ENCODE measurements at places on chromosomes 4 and X. TPM values are rescaled to one million over a fixed set of nuclear protein-coding genes. Genes with fewer than 3 reads are reported as not detected.

GRCh38 chr4:80362578-80363181 lies 27.1 kb downstream of the CFAP299 start:
- H3K4me3 ChIP-seq, result no peak overlapping the region
- H3K27ac ChIP-seq, result no peak overlapping the region
- H3K36me3 ChIP-seq, result no peaks in the 10 kb centered on the region
- no peaks in the 10 kb centered on the region for H3K27me3 ChIP-seq

GRCh38 chrX:14015941-14016340 lies 13.8 kb downstream of the GEMIN8 start:
- no peaks in the 10 kb centered on the region for H3K36me3 ChIP-seq
- no peak overlapping the region for H3K27ac ChIP-seq
- no peak overlapping the region for H3K4me3 ChIP-seq
- no peaks in the 10 kb centered on the region for H3K27me3 ChIP-seq

DNA sequence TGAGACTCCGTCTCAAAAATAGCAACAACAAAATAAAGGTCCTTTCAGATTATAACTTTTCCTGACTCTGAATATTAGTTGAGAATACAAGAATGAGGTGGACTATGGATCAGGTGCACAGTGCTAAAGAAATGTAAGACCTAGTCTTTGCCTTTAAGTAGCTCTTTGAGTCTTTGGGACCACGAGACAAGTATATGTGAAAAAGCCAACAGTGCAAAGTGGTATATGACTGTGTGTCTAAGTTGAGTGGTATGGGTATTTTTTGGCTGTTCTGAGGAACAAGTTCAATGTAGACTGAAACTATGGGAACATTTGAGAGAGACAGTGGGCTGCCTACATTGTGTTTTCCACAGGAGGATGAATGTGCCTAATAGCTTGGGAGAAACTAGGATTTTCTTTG lies 2.8 kb downstream of the GAB1 start:
- no peak for DNase-seq
- no peaks in the 10 kb centered on the region for H3K36me3 ChIP-seq
- no peak overlapping the region for H3K4me3 ChIP-seq
- peaks cover 7% of the 10 kb centered on the region for H3K4me1 ChIP-seq

DNA sequence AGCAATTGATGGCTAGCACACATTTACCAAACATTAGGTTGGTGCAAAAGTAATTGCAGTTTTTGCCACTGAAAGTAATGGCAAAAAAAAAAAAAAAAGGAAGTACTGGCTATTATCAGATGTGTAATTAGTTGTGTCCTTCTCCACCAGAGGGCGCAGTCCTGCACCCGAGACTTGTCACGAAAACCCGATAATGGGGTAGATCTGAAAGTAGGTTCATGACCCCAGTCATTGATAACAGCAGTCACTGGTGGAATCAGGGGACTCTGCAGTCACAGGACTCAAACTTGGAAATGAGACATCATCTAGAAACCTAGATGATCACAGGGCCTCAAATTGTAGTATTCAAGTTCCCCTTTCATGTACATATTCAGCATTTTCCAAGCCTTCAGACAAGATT lies 13.1 kb upstream of the ACOT9 start:
- no peaks in the 10 kb centered on the region for H3K4me1 ChIP-seq
- H3K36me3 ChIP-seq, result no peaks in the 10 kb centered on the region
- no peaks in the 10 kb centered on the region for H3K27me3 ChIP-seq
- no peak overlapping the region for H3K27ac ChIP-seq
- peak; percentile 22 for DNase-seq
- H3K4me3 ChIP-seq, result no peak overlapping the region

GRCh38 chr4:2535376-2536192 lies 863 bp upstream of the FAM193A start:
- H3K4me3 ChIP-seq, result peak overlapping the region; percentile 35
- no peak for DNase-seq
- no peaks in the 10 kb centered on the region for H3K36me3 ChIP-seq
- no peaks in the 10 kb centered on the region for H3K4me1 ChIP-seq
- peak overlapping the region; percentile 95 for H3K27ac ChIP-seq
- no peaks in the 10 kb centered on the region for H3K27me3 ChIP-seq

DNA sequence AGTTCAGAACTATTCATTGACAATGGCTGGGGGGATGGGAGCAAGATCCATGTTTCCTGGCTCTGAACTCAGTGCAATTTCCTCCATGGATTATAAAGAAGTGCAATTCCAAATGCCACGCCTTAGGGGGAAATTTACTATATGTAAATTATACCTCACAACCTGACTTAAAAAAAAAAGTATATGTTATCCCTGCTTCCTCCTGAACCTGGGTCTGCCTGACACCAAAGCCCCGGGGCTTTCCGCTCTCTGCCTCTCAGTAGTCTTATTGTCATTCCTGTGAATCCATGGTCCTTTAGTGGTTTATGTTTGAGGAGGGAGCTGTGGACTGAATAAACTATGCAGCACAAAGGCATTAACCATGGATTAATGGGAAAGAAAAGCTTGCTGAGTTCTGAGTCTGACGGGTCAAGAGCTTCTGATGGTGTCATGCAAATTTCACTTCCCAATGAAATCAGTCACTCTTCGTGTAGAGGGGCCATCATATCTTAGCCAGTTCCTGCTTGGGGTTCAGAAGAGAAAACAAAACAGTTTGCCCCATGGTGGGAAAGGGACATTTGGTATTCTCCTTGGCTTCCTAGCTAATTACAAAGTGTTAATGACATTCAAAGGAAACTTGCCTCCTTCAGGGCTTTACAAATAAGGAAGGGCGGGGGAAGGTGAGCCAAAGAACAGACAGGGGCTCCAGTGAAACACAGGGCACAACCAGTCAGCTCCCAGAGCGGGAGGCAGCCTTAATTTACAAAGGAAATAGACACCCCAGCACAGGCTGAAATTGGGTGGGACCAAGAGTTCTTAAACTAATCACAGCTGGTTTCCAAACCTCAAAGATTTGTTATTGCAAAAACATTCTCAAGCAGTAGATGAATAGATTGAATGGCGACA lies 14.3 kb downstream of the FAM9C start:
- H3K27me3 ChIP-seq, result no peaks in the 10 kb centered on the region
- no peak for DNase-seq
- no peaks in the 10 kb centered on the region for H3K4me1 ChIP-seq
- H3K36me3 ChIP-seq, result no peaks in the 10 kb centered on the region

DNA sequence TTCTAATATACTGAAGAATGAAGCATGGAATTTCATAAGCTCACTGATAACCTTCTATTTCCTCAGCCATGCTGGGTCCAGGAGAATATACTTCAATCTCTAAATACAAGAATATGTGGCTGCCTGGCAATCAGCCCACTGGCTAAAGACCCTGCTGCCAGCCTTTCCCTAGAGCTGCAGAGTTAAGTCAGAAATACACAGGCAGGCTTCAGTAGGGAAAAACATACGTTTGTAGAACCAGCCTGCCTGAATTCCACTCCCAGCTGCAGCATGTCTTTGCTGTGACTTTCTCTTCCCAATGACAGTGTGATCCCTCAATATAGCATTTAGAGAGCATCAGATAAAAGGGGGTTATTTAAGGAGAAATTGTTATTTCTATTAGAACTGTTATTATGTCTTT lies 289.1 kb downstream of the PCDH19 start:
- no peak for DNase-seq
- no peaks in the 10 kb centered on the region for H3K4me1 ChIP-seq
- no peak overlapping the region for H3K27ac ChIP-seq
- no peaks in the 10 kb centered on the region for H3K36me3 ChIP-seq
- H3K4me3 ChIP-seq, result no peak overlapping the region
- H3K27me3 ChIP-seq, result peaks cover 4% of the 10 kb centered on the region

GRCh38 chrX:21657318-21658151 lies 595 bp downstream of the KLHL34 start:
- H3K4me1 ChIP-seq, result no peaks in the 10 kb centered on the region
- H3K36me3 ChIP-seq, result no peaks in the 10 kb centered on the region
- H3K4me3 ChIP-seq, result no peak overlapping the region
- no peak overlapping the region for H3K27ac ChIP-seq
- H3K27me3 ChIP-seq, result peaks cover 5% of the 10 kb centered on the region

DNA sequence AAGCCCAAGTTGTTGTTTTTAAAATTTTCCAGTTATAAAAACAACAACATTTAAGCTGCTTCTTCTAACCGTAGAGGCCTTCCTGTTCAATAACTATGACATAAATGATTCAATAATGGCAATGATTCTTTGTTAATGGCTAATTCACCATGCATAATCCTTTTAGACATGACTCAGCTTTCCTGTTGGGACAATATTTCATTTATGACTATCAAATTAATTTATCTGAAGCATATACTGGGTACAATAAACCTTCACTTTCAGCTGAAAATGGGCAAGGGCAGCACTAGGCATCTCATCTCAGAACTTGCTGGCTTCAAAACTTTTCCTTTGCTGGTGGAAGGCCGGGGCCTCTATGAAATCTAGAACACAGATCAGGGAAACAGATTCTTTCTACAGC lies 38.9 kb downstream of the TBC1D9 start:
- no peaks in the 10 kb centered on the region for H3K4me1 ChIP-seq
- no peak overlapping the region for H3K4me3 ChIP-seq
- H3K36me3 ChIP-seq, result no peaks in the 10 kb centered on the region
- H3K27me3 ChIP-seq, result no peaks in the 10 kb centered on the region
- no peak overlapping the region for H3K27ac ChIP-seq

DNA sequence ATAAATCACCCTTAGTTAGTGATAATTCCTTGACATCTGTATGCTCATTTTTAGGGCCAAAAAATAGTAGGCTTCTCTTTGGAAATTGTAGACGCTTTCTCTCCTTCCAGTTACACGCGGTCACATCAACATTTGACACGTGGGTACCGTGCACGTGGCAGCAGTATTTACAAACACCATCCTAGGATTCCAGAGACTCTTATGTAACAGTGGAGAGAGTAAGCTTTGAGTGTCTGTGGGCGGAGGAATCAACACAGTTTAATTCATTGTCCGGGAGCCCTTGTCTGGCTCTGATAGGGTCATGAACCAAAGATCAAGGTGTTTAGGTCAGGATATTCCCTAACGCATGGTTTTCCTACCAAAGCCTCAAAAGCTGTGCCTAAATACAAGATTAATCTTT lies 12.2 kb downstream of the TET2 start:
- no peak overlapping the region for H3K4me3 ChIP-seq
- H3K4me1 ChIP-seq, result no peaks in the 10 kb centered on the region
- no peak overlapping the region for H3K27ac ChIP-seq
- H3K36me3 ChIP-seq, result no peaks in the 10 kb centered on the region

DNA sequence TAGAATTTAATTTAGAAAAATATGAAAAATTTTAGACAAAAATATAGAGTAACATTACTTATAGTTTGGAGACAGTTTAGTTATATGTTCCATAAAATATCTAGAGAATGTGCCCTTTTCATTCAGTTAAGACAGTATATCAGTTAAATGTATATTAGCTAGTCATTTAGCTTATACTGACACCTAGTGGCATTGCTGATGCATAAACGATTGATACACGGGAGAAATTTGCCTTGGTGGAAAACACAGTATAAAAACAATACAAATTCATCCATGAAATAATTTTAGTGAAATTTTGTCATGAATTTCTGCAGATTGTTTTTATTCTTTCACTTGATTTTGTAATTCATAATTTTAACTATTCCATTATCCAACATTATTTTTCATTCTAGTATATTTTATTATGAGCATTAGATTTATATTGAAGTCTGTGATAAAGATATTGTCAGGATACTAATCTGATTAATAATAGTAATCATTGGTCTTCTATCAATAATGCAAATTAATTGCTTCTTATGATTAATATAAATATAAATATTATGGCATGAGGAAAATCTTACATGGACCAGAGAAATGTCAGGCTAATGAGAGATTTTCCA lies 219.0 kb downstream of the TLL1 start:
- no peaks in the 10 kb centered on the region for H3K36me3 ChIP-seq
- H3K4me1 ChIP-seq, result no peaks in the 10 kb centered on the region
- no peaks in the 10 kb centered on the region for H3K27me3 ChIP-seq
- no peak for DNase-seq
- H3K27ac ChIP-seq, result no peak overlapping the region
- no peak overlapping the region for H3K4me3 ChIP-seq

- no peak for DNase-seq
- H3K4me3 ChIP-seq, result no peak overlapping the region
- H3K27me3 ChIP-seq, result no peaks in the 10 kb centered on the region
Measured at GRCh38 chr4:48109413-48110263, 24.4 kb downstream of the TXK start.

GRCh38 chr4:118398226-118399090 lies 45.7 kb upstream of the PRSS12 start:
- no peaks in the 10 kb centered on the region for H3K27me3 ChIP-seq
- H3K4me3 ChIP-seq, result no peak overlapping the region
- no peak for DNase-seq
- H3K27ac ChIP-seq, result no peak overlapping the region
- no peaks in the 10 kb centered on the region for H3K36me3 ChIP-seq
- H3K4me1 ChIP-seq, result no peaks in the 10 kb centered on the region

GRCh38 chrX:48934581-48935300 lies 15.9 kb upstream of the PIM2 start:
- H3K27ac ChIP-seq, result no peak overlapping the region
- H3K4me1 ChIP-seq, result no peaks in the 10 kb centered on the region
- no peak for DNase-seq
- H3K27me3 ChIP-seq, result no peaks in the 10 kb centered on the region
- no peak overlapping the region for H3K4me3 ChIP-seq
- H3K36me3 ChIP-seq, result no peaks in the 10 kb centered on the region

DNA sequence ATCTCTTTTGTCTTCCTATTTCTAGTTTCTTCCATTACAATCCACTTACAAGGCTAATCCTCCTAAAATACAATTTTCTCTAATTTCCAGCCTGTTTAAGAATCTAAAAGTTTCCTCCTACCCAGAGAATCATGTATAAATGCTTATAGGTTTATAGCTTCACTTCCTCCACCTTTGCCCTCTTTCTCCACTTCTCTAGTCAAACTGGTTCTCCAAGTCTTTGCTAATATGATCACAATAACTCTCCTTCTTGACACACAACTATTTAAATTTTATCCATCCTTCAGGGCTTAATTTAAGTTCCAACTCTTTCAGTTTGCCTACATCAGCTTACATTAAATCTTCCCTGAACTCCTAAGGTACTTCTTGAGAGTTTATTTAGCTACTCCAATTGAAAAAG lies 69.2 kb downstream of the RPS6KA6 start:
- H3K27ac ChIP-seq, result no peak overlapping the region
- H3K4me3 ChIP-seq, result no peak overlapping the region
- no peaks in the 10 kb centered on the region for H3K4me1 ChIP-seq

DNA sequence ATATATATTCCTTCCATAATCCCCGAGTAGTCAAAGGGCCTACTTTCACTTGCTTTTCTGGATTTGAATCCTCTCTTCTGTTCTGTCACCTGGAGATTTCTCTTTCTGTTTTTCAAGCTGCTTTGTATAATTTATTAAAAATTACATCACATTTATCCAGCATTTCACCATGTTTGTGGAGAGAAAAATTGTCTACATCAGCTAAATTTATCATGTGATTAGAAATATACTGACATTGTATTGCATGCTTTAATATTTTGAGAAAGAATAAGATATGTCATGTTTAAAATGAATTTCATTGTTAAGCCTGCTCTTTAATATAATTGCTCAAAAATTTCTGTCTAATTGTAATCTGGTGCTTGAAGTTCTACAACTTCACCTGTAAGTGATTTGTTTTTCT lies 323.1 kb upstream of the DKK2 start:
- no peaks in the 10 kb centered on the region for H3K36me3 ChIP-seq
- DNase-seq, result no peak
- H3K27me3 ChIP-seq, result no peaks in the 10 kb centered on the region
- no peak overlapping the region for H3K27ac ChIP-seq
- no peaks in the 10 kb centered on the region for H3K4me1 ChIP-seq

GRCh38 chr4:6262847-6263487 lies 6.7 kb upstream of the WFS1 start:
- no peaks in the 10 kb centered on the region for H3K4me1 ChIP-seq
- H3K27me3 ChIP-seq, result no peaks in the 10 kb centered on the region
- H3K36me3 ChIP-seq, result no peaks in the 10 kb centered on the region
- no peak overlapping the region for H3K4me3 ChIP-seq

The CORIN gene
- 8.5 TPM for total RNA-seq

The NXF2 gene
- total RNA-seq, result not detected

The IL2RG gene
- total RNA-seq, result 3.3 TPM

The HDAC8 gene
- total RNA-seq, result 47.2 TPM

The GYPA gene
- not detected for total RNA-seq

The RNF150 gene
- total RNA-seq, result 55.8 TPM

The ALAS2 gene
- not detected for total RNA-seq

All from uterus (tissue), 4 donors.